Amniotic epithelial cell (primary cell): ENCODE measurements at places on chromosomes 1 and 21.

DNA sequence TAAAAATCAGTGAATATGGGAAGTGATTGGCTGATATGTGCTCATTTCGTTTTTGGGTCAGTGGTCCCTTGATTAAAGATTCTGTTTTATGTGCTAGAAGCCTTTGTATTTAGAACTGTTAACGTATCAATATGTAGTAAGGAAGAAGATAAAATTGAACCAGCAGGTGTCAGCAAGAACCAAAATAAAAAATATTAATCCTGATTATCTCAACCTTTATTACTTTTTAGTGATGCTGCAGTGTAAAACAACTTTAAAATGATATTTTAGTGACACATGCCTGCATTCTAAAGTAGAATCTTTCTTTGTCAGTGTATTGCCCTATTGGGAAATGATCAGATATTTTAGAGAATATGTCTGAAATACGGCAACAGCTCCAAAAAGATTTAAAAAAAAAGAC lies 49.5 kb downstream of the NEK7 start:
- DNase-seq: no peak

- DNase-seq: no peak
Observed at GRCh38 chr1:239807361-239807760, 284.3 kb upstream of the FMN2 start.

GRCh38 chr21:41195311-41195710 lies 27.4 kb downstream of the BACE2 start:
- no peak for DNase-seq

- DNase-seq: no peak
Observed at GRCh38 chr1:203065986-203066385, 19.8 kb downstream of the MYOG start.

GRCh38 chr1:58149271-58149812 lies 397.2 kb downstream of the OMA1 start:
- no peak for DNase-seq

- peak; percentile 81 for DNase-seq
Observed at GRCh38 chr1:243264717-243265116, 8.9 kb downstream of the SDCCAG8 start.

DNA sequence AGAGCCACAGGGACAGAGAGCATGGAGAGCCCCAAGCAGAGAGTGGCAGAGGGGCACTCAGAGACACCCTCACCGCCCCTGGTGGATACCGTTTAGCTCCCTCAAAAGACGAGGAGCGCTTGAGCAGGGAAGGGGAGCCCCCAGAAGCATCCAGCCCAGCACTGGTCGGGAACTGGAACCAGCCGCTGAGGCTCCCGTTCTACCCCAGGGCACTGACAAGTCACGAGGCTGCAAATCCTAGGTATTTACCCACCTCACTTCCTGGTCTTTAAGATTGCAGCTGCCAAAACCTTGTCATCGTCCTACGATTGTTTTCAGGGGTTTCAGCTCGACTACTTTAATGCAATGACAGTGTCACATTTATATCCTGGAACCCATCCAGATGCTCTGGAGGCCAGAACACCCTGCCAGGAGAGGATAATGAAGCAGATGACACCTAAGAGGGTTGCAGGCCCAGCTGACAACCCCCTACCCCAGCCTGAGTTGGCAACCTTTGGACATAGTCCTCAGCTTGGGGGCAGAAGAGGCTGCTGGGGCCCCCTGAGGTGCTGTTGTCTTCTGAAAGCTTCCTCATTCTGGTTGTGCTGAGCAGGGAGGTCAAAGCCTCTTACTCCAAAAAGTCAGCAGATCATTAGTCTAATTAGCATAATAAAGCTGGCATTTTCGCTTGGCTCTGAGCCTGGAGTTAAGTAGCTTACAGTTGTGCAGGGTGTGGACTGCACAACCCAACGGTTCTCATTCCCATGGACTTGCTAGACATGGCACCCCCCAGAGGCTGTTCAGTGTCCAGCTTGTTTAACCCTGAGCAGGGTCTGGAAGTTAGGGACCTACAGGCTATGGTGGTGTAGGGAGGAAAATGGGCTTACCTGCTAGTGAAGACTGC lies 20.6 kb upstream of the BACE2 start:
- DNase-seq: no peak

- DNase-seq: peak; percentile 13
Observed at GRCh38 chr1:154809436-154810413, 60.4 kb downstream of the KCNN3 start.

DNA sequence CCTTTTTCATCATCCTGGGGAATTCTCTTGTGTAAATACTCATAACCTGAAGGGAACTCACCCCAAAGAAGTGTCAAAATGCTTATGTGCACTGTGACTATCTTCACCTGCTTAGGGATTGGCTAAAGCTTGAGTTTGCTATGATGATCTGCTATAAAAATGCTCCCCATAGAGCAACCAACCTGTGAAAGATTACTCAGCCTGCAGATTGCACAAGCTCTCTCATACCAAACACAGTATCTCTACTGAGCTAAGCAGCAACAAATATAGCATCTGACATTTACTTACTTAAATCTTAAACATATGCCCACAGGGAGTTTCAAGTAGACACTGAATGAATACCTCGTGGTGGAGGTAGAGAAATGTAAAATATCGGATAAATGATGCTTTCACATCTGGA lies 725.8 kb downstream of the MRPL39 start:
- no peak for DNase-seq

GRCh38 chr1:167726008-167726407 lies 4.2 kb downstream of the MPZL1 start:
- no peak for DNase-seq

- DNase-seq: no peak
Observed at GRCh38 chr1:110604586-110605148, 1.5 kb downstream of the KCNA2 start.

GRCh38 chr1:52668711-52669110 lies 29.4 kb downstream of the COA7 start:
- DNase-seq: peak; percentile 42

GRCh38 chr1:12458571-12458970 lies 159.4 kb downstream of the DHRS3 start:
- no peak for DNase-seq

DNA sequence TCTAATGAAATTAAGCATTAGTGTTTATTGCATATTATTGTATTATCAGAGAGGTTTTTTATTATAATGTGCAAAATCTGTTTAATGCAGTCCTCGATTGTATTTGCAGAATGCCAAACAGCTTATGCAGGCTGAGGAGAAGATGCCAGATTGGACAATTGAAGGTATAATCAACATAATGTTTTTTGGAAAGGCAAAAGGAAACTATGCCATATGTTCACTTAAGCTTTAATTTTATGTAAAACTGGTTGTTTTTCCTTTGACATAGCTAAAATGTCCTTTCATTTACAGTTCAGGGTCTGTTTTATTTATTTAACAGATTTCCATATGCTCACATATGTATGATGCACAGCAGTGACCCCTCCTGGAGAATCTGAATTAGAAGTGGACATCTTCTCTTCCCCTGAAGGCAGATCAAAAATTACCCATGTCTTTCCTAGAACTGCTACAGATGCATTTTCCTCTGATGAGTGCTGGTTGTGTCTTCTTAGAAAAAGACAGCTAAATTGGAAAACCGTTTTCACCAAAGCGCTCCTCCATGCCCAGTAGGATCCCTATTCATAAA lies 143.5 kb upstream of the USH2A start:
- peak; percentile 27 for DNase-seq

- DNase-seq: no peak
Observed at GRCh38 chr1:197850042-197850441, 52.4 kb upstream of the C1orf53 start.

- peak; percentile 87 for DNase-seq
Observed at GRCh38 chr1:202579806-202580205, 130.4 kb downstream of the SYT2 start.
